Heart left ventricle (tissue), 16 donors: ENCODE measurements at places on chromosomes 2 and 18.

- no peak for DNase-seq
Measured at GRCh38 chr2:85959185-85959584, 70.4 kb upstream of the ST3GAL5 start.

DNA sequence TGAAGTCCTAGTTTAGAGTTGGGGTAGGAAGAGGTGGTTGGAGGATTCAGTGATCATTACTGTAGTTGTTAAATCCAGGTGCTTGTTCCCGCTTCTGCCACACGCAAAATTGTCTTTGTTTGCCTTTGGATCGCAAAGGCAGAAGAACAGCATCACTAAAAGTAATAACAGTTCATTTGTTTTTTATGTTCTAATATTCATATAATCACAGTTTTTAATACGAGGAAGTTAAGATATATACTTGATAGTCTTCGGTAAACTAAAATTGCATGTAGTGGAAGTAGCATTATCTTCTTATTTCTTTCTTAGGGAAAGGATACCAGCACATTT, 365 bp downstream of the NDUFB3 start:
- DNase-seq: no peak

- no peak for DNase-seq
Measured at GRCh38 chr2:151241224-151241623, 20.4 kb downstream of the RBM43 start.

DNA sequence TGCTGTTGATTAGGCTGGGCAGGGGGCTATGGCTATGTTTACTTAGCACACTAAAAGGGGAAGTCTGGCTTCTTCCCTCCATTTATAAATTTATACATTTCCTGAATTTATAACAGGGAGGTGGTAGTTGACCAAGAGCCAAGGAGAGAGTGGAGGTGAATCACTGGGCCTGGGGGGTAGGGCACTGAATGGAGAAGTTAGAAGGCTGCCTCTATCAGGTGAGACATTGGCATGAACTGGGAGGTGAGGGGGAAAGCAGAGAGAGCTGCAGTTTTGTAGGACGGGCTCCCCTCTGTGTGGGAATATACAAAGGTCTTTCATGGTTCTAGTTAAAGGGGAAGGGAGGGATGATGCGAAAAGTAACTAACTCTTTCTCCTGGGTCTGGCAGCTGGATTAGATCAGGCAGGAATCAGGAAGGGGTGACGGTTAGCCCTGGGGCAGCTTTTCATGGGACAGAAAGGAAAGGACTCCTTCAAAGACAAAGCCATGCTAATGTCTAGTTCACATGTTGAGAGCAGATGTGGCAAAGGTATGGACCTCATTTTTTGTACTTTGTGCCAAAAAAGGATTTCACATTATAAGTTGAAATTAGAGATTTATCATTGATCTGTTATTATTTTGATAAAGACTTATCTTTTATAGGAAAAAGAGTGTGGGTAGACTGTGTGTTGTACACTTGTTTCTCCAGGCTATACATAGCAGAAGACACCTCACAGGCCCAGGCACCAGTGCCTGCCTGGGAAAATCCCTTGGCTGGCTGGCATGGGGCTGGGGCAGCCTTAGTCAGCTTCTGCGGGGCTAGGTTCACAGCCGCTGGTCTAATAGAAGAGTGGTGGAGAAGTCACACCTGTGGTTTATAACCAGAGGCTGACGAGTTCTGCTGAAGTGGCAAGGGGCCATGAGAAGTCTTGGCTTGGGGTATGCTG, 158.7 kb downstream of the CLIP4 start:
- no peak for DNase-seq

GRCh38 chr2:42928692-42929545, 136.5 kb upstream of the HAAO start:
- DNase-seq: no peak

DNA sequence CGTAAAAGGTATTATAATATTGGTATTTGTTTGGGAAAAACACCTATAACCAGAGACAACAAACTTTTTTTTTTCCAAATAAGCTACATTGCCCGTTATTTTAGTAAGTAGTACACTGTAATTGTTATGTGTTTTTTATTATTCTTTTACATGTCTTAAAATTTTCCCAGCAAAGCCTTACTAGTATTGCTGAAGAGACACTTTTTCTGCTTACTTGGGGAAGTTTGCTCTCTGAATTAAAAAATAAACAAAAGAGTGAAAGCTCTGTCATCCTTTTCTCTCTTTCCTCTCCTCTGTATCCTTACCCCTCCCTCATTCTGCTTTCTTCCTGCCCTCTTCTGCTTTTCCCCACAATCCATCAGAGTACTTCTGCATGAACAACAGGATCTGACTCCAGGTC, 25.6 kb upstream of the LDLRAD4 start:
- DNase-seq: no peak

DNA sequence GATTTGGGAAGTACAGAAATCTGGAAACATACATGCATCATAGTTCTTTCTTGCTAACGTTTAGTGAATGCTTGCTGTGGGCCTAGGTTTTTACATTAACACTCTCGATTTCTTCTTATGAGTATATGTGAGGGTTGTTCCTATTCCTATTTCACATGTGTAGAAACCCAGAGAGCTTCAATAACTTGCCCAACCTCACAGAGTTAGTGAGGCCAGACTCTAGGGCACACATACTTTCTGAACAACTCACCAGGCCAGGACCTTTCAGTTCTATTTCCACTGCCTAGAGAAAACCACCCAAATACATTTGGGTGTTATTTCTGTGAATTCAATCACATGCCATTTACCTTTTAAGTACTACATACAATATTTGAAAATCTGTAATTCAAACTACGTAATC, 8.2 kb upstream of the KCTD1 start:
- no peak for DNase-seq

DNA sequence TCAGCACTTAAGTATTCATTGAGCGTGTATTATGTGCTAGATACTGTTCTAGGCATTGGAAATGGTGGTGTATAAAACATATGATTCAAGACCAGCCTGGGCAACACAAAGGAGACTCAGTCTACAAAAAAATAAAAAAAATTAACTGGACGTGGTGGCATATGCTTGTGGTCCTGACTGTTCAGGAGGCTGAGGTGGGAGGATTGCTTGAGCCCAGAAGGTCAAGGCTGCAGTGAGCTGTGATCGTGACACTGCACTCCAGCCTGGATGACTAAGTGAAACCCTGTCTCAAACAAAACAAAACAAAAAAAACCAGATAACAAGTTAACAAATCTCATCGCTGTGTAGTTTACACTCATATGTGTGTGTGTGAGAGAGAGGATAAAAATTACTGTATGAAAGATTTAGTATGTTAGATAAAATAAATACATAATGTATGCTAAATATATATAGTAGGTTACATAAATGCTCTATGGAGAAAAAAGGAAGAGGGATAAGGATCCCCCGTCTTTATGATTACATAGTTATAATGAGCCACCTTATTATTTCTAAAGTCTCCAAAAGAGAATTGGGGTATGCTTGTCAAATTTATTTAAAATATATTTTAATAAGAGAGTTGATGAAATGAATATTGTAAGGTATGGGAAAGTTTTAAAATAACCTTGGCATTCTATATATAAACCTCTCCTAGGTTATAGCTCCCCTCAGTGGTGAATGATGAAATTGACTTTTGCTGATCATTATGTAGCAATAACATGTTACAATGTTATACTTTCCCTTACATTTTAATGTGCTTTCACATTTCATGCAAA, 69.2 kb downstream of the EHBP1 start:
- DNase-seq: no peak

GRCh38 chr2:6381326-6381725, 484.4 kb downstream of the CMPK2 start:
- no peak for DNase-seq

- DNase-seq: peak; percentile 65
Measured at GRCh38 chr2:153871231-153872221, at the start of gene GALNT13. Gene GALNT13 (plus strand): TSS chr2:153871922.

GRCh38 chr18:55153346-55153745, 194.1 kb upstream of the CCDC68 start:
- no peak for DNase-seq

GRCh38 chr2:120898961-120899750, 163.5 kb downstream of the GLI2 start:
- no peak for DNase-seq

GRCh38 chr18:49020621-49021021, 69.9 kb upstream of the SMAD7 start:
- DNase-seq: no peak

GRCh38 chr2:121220995-121221394, 64.0 kb downstream of the TFCP2L1 start:
- DNase-seq: no peak

- DNase-seq: no peak
Measured at GRCh38 chr18:42094875-42095274, 139.8 kb downstream of the PIK3C3 start.

DNA sequence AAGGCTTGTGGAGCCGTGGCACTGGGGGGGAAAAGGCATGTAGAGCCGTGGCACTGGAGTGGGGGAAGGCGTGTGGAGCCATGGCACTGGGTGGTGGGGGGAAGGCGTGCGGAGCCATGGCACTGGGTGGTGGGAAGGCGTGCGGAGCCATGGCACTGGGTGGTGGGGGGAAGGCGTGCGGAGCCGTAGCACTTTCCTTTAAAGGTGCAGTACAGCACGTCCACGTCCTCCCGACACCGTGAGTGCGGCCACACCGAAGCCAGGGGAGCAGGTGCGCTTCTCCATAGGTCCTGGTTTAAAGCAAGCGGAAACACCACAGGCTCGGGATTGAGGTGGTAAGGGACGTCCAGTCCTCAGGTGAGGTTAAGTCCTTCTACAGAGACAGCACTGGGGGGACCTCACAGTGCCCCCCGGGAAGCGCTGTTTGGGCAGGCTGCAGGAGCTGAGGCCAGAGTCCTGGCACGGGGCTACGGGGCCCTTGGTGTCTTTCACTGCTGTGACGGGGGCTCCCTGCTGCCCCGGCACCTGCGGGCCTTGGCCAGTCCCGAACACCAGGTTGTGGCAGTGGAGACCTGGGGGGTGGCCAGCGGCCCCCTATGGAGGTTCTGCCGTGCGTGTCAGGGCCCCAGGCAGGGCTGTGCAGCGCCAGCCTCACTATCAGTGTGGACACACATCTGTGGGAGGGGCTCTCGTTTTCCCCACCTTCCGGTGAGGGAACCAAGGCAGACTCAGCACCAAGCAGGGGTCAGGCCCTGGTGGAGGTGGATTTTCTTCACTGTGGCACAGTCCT, 93.0 kb upstream of the CTDP1 start:
- peak; percentile 19 for DNase-seq

GRCh38 chr2:148928395-148928794, 53.4 kb downstream of the KIF5C start:
- no peak for DNase-seq

DNA sequence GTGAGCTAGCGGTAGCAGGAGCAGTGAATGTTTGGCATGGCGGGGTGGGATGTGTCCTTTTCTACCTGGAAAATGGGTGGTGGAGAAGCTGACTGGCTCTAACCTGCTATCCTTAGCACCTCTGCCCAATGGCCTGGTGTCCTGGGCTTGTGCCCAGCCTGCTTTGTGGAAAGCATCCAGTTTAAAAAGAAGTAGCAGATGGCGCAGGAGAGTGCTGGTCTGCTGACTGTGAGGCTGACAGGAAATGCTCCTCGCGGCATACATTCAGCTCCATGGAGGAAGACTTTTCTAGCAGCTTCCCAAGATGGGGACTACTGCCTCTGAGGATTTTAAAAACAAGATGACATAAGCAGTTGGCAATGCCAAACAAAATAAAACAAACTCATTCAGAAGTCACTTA, 56.2 kb upstream of the LYPD6B start:
- DNase-seq: no peak

DNA sequence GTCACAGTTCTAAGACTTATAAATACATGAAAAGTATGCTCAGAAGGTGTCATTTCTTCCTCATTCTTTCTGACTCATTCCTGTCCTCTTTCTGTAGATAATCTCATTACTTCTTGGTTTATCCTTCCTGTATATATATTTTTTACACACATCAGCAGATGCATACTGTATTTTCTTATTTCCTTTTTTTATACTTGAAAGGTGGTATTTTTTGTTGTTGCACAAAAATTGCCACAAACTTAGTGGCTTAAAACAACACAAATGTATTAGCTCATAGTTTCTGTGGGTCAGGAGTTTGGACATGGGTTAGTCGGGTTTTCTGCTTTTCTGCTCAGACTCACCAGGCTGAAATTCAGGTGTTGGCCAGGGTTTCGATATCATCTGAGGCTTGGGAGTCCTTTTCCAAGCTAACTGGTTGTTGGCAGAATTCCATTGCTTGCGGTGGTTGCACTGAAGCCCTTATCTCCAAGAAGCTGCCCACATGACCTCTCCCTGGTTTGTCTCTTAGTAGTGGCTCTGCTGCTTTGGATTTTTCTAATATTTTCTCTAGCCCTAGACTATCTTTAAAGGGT, 162.6 kb downstream of the FMNL2 start:
- DNase-seq: no peak

DNA sequence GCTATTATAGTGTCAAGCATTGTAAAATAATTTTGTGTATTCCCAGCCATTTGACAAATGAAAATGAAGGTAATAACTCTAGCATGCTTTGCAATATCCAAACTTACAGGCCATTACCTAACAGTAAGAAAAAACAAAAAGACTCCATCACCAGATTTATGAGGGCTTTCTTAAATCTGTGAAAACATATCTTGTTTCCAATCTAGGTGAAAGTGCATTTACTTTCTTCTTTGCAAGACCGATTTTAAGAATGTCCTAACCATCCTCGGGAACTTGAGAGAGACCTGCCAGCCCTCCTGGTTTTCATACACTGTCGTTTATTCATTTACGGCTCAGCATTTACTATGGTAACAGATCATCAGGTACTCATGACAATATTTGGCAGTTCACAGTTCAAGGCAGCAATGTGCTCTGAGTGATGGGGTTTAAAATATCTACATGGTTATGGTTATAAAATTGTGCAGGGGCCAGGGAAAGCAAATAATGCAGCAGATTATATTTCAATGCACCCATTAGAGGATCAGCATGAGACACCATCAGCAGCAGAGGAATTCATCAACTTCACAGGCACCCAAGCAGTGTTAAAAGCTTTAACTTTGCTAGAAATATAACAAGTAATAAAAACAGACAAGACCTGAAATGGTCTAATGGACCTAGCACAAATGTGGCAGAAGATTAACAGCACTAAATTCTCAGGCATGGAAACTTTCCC, 34.4 kb upstream of the PARD3B start:
- no peak for DNase-seq

GRCh38 chr2:137321566-137321965, 556.2 kb downstream of the THSD7B start:
- DNase-seq: no peak

GRCh38 chr18:52254367-52254766, 85.6 kb upstream of the DCC start:
- no peak for DNase-seq

DNA sequence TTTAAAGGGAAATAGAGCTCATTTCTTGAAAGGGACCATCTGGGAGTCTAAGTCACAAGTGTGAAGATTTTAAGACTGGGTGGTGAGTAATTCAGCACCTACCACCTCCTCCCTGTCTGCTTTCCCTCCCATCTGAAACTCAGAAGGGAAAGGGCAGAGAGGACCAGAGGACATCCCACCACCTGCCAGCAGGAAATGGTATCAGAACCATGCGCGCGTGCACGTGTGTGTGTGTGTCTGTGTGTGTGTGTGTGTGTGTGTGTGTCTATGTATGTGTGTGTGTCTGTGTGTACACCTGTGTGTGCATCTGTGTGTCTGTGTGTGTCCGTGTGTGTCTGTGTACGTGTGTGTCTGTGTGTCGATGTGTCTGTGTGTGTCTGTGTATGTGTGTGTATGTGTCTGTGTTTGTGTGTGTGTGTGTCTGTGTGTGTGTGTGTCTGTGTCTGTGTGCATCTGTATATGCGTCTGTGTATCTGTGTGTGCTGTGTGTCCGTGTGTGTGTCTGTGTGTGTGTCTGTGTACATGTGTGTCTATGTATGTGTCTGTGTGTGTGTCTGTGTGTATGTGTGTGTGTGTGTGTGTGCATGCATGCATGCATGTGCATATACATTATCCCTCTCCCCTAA, 76.8 kb downstream of the ZFP36L2 start:
- DNase-seq: no peak
